Smooth muscle cell of the pulmonary artery (primary cell): ENCODE measurements at places on chromosomes 5 and 9. TPM values are rescaled to one million over a fixed set of nuclear protein-coding genes. Genes with fewer than 3 reads are reported as not detected.

FAM13B gene
- total RNA-seq = 15.2 and 18.5 TPM in 2 replicates

SUSD3 gene
- total RNA-seq = 0.36 TPM in 1 of 2 replicates, not detected in the other

AP3B1 gene
- total RNA-seq = 45.3 and 53.1 TPM in 2 replicates

LCN2 gene
- not detected in 2 replicates for total RNA-seq

SNX30 gene
- 13.3 and 18.3 TPM in 2 replicates for total RNA-seq

PCDHGC5 gene
- 4.6 and 7.3 TPM in 2 replicates for total RNA-seq

BICD2 gene
- total RNA-seq = 55.1 and 75.3 TPM in 2 replicates

GABRA6 gene
- total RNA-seq = not detected in 2 replicates

WNK2 gene
- total RNA-seq = not detected in 2 replicates

SMIM33 gene
- not detected in 2 replicates for total RNA-seq

PCDHGA10 gene
- total RNA-seq = 8.3 and 9.4 TPM in 2 replicates

CAMK4 gene
- total RNA-seq = 1.5 and 1.8 TPM in 2 replicates

PCAT7 gene
- not detected in 2 replicates for total RNA-seq
